Eye (tissue), 1 donor: ENCODE measurements at places on chromosomes 13 and 19.

GRCh38 chr19:17522988-17523872 is 11.8 kb downstream of the PGLS start:
- DNase-seq: no peak

DNA sequence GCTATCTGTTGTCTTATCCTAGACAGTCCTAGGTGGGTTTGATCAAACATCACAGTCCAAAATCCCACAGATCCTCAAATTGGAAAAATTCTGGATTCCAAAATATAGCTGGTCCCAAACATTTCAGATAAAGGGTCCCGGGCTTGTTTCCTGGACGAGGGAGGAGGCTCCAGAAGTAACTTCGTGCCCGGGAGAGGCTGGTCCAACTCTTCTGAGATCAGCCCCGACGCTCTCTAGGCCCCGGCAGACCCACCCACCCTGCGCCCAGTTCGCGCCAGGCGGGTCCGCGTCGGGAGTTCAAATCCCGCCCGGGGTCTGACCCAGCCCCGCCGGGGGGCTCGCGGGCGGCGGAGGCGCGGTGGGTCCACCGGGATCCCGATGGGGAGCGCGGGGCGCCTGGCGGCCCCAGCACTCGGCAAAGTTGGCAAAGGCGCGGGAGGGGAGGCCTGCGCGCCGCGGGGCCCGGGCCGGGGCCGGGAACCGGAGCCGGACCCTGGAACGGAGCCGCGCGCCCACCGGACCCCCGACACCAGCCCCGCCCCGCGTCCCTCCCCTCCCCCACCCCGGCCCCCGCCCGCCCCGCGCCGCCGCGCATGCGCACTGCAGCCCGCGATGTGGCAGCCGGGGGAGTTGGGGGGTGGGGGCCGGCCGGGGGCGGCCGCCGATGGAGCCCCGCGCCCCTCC is 513 bp downstream of the MIER2 start:
- peak; percentile 49 for DNase-seq

- no peak for DNase-seq
Measured at GRCh38 chr19:2057484-2058469, 6.7 kb upstream of the MKNK2 start.

GRCh38 chr19:50669302-50670101 is 20.3 kb downstream of the C19orf81 start:
- peak; percentile 70 for DNase-seq

DNA sequence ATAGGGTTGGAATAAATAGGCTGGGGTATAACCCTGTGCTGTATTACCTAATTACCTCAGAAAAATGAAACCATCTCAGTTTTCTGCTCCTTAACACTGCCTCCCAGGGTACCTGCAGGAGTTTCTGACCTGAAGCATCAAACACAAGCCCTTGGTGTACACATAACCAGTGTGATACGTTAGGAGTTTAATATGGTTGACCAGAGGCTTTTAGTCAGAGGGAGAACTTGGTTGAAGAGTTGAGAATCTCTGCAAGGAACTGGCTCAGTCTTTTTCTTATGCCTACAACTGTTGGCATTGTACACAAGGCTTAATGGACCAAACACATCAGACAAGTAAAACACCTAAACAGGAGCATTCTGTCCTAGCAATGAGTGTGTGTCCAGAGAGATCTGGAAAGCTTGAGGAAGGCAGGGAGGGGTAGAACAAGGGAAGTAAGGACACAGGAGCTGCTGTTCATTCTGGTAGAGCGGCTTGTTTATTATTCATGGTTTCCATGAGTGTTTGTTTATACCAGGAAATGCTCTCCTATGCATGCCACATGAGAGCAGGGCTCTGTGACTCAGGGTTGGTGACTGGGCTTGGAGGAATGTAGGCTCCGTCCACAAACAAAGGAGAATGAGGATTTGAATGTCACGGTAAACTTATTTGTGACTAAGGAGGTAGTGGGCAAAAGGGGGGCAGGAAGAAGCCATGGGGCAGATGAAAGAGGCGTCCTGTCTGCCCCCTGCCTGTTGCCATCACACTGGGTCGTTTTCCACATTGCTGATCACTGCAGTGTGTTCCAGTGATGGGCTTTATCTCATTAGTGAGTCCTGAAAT is 11.9 kb upstream of the SPATA13 start:
- peak; percentile 51 for DNase-seq

GRCh38 chr19:54268936-54269335 is 11.9 kb upstream of the LILRB5 start:
- DNase-seq: no peak

DNA sequence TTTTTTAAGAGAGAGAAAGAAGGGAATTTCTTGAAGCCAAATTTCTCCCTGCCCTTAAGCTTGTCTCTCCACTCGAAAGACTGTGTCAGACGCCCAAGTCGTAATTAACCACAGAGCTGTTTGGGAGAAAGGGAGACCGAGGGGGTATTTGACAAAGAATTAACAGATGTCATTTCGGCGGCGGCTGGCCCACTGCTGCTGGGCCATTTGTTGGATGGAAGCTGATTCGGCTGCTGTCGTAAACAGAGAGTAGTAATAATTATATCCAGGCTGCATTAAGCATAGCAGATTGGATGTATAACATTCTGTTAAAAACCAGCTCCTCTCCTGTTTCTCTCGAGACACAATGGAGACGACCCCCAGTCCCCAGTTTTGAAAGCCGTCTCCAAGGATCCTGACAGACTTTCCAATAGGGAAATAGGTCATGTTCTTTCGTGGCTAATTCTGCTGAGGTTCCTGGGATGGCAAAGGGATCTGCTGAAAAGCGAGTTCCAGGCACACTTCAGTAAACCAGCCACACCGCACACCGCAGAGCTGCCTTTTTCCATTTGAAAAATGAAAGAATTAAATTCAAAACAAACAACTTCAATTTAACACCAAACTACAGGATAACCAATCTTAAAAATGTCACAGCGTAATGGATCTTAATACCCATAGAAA is 71.5 kb downstream of the KCTD15 start:
- peak; percentile 83 for DNase-seq

DNA sequence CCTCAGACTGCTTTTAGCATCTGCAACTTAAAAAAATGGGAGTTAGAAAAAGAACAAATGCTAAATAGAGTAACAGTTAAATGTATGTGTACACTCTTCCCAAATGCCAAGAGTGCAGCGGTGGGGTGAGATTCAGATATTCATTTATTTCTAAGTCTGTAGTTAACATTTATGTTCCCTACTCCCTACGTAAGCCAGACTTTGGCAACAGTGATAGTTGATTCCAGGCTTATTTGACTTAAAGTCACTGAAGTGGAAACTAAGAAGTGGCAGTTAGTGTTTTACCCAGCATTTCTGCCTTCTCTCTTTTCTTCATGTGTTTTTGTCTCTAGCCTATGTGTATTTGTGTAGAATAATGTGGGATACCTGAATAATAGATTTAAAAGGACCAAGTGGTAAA is 4.5 kb downstream of the MIR17HG start:
- no peak for DNase-seq
